ENCODE measurements at places on chromosomes 5 and 9. TPM values are rescaled to one million over a fixed set of nuclear protein-coding genes. Genes with fewer than 3 reads are reported as not detected.

GRCh38 chr5:124866355-124867136, 120.1 kb upstream of the ZNF608 start:
- DNase-seq: no peak

- DNase-seq: no peak
Observed at GRCh38 chr5:28400076-28400475, 1361.7 kb upstream of the CDH9 start.

Gene IRGM
- total RNA-seq: 4.7 TPM

Gene PAEP
- total RNA-seq: not detected

DNA sequence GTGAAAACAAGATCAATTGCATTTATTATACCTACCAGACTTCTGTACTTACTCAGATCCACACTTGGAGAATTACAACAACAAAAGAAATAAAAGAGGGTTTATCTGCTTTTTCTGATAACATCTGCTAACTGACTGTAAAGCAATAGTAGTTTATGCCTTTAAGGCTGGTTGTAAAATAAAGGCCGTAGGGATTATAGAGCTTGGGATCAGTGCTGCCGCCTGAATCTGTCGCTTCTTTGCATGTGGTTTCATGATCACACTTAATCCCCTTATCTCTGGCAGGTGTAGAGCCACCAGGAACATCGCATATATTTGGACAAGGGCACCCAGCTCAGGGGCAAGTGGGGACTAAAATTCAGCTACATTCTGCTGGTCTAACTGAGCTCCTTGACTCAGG, 146.7 kb downstream of the CCDC192 start:
- DNase-seq: no peak

Gene SPTAN1
- total RNA-seq: 242 TPM

Gene JAKMIP2
- total RNA-seq: 0.60 TPM

DNA sequence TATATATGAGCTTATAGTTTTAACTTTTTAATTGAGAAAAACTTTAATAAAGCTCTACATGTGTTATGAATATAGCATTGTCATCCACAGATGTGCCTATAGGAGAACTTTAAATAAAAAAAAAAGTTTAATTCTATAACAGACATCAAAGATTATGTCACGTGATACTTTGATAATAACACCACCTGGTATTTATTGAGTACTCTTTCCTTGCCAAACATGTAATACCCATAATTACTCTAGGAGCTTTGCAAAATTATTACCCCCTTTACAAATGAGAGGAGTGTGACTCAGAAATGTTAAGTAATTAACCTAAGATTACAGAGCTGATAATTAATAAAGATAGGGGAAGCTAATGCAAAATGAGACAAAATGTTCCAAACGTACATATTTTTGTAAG, 43.0 kb downstream of the ITGA2 start:
- DNase-seq: no peak

- DNase-seq: no peak
Observed at GRCh38 chr5:156383510-156384265, 56.7 kb downstream of the SGCD start.

GRCh38 chr9:120985819-120986222, 59.2 kb upstream of the TRAF1 start:
- no peak for DNase-seq

All from activated naive CD4-positive, alpha-beta T cell treated with anti-CD3 and anti-CD28 coated beads, Interleukin-2, amount 50 U/mL, for 72 hours (primary cell).